Stromal cell of bone marrow (primary cell): ENCODE measurements at places on chromosomes 4 and X.

GRCh38 chr4:185411849-185412248 is 13.9 kb downstream of the UFSP2 start:
- no peak for DNase-seq

DNA sequence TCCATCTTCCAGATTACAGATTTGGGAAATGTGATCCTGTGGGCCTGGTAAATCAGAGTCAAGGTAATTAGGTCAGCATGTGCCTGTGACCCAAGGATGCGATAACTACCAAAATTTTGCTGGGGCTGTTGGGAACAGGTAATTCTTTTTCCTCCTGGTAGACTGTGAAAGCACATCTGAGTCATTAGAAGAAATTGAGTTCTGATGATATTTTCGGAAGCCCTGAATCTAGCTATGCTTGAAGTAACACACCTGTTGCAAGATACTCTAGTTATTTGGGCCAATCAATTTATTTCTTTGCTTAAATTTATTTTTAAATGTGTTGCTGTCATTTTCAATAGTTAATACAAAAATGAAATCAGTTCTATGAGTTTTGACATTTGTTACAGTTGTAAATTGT is 903.6 kb downstream of the RPA4 start:
- DNase-seq: no peak

DNA sequence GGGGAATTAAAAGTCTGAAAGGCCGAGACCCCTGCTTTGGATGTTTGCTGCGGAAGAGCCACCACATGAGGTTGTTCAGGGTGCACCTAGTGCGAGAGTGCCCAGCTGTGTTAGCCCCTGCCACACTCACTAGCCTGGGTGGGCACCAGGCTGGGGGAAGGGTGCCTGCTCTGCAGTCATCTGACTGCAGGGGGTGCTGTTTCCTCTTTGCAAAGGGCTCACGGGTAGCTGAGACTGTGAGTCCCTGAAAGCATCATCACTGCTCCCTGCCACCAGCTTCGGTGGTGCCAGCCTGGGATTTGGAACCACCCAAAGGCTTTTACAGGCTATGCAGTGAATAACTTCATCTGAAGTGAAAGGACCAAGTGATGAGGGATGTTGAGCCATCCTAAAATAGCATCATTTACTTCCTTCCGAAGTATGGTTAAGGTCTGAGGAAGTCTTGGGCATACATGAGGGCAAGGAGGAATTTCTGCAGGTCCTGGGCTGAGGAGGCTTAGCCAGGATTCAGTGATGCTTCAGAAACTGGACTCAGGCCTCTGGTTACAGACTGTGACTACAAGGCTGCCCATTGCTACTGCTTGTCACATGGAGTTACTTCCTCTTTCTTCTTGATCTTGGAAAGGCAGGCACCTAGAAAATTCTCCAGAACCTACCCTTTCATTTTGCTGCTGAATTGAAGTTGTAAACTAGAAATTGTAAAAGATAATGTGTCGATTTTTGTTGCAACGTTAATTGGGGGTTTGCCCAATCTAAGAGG is 293.2 kb upstream of the PRPS2 start:
- no peak for DNase-seq

GRCh38 chrX:11426712-11427452 is 133.7 kb downstream of the AMELX start:
- DNase-seq: no peak

DNA sequence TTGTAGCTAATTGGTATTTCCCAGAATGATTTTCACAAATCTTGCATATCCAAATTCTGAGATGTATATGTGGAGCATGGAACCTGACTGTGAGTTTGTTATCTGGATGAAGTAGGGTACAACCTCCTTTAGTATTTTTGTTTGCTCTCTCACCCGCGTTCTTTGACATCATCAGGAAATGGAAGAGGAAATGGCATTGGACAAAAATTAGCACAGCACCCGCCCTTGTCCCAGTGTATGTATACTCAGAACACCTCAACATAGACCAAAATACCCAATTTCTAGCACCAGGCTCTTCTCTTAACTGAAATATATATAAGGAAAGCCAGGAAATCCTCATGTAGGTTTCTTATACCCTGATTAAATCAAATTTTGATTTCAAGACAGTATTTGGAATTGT is 6.9 kb upstream of the PGRMC2 start:
- no peak for DNase-seq
